SK-N-SH (cell line): ENCODE measurements at places on chromosomes 6 and 20.

DNA sequence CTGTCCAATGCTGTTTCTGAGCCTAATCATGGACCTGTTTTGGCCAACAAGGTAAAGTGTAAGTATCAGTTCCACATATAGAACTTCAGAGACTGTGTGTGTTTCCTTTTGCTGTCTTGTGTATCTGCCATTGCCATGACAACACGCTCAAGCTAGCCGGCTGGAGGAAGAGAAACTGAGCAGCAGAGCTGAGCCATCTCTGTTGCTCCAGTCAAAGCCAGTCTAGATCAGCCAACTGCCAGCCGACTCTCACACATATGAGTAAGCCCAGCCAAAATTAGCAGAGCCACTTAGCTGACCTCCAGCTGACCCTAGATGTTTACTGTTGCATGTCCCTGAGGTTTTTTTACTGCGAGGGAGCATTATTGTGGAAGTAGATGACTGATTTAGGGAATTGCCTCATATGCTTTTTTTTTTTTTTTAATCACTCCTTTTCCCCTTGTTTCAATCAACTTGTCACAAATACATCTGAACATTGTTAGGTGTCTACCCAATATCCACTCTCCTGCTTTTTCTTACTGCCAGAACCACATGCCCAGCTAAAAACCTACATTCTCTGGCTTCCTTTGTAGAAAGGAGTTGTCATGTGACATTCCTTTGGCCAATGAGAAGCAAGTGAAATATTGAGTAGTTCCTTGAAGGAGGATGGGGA is 304.3 kb upstream of the SUPT3H start:
- DNase-seq: no peak

GRCh38 chr6:31903957-31904356 is 2.1 kb upstream of the ZBTB12 start:
- no peak for DNase-seq

- DNase-seq: peak; percentile 73
Observed at GRCh38 chr20:36744764-36745191, 1.1 kb downstream of the NDRG3 start.

GRCh38 chr6:144036064-144036834 is 28.2 kb upstream of the PLAGL1 start:
- DNase-seq: no peak

GRCh38 chr20:40486297-40486696 is 202.7 kb downstream of the MAFB start:
- DNase-seq: no peak
